Activated CD4-positive, alpha-beta memory T cell treated with anti-CD3 and anti-CD28 coated beads, Interleukin-2, amount 10 ng/mL, durations not matched to agents 7 days and 5 days (primary cell): ENCODE measurements at places on chromosomes 2 and 18. TPM values are rescaled to one million over a fixed set of nuclear protein-coding genes. Genes with fewer than 3 reads are reported as not detected.

Gene NEURL3
- total RNA-seq: 0.78 TPM

Gene TMEM178A
- 0.43 TPM for total RNA-seq

Gene POTEI
- not detected for total RNA-seq

Gene HOXD3
- not detected for total RNA-seq

Gene MAP2
- not detected for total RNA-seq

Gene SAG
- 0.10 TPM for total RNA-seq

Gene MYO3B
- total RNA-seq: 0.38 TPM

Gene GALR1
- not detected for total RNA-seq

Gene POTEJ
- not detected for total RNA-seq

Gene ABCB11
- not detected for total RNA-seq

Gene MEP1B
- not detected for total RNA-seq

Gene CHRND
- not detected for total RNA-seq

Gene CXCR2
- total RNA-seq: 0.13 TPM

Gene CCDC121
- 0.78 TPM for total RNA-seq
